Chondrocyte (in vitro differentiated cells): ENCODE measurements at places on chromosomes 11 and 22.

DNA sequence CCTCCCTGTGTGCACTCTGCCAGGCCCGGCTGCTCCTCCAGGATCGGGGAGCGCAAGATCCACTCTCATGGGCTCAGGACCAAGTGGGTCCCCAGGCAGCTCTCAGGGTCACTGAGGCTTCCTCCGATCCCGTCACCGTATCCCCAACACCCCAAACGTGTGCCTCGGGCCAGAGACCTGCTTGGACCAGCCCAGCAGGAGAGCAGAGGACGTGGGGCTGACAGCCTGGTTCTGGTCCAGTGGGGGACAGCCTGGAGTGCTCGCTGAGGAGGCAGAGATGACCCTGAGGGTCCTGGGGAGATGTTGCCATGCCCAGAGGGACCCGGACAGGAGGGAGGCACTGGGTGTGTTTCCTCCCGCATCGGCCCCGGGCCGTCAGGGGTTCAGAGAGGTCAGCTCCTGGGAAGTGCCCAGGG, 1402.6 kb downstream of the BRD1 start:
- DNase-seq: no peak

- DNase-seq: no peak
These were observed 54.9 kb upstream of the TTLL12 start for GRCh38 chr22:43241699-43242386.

DNA sequence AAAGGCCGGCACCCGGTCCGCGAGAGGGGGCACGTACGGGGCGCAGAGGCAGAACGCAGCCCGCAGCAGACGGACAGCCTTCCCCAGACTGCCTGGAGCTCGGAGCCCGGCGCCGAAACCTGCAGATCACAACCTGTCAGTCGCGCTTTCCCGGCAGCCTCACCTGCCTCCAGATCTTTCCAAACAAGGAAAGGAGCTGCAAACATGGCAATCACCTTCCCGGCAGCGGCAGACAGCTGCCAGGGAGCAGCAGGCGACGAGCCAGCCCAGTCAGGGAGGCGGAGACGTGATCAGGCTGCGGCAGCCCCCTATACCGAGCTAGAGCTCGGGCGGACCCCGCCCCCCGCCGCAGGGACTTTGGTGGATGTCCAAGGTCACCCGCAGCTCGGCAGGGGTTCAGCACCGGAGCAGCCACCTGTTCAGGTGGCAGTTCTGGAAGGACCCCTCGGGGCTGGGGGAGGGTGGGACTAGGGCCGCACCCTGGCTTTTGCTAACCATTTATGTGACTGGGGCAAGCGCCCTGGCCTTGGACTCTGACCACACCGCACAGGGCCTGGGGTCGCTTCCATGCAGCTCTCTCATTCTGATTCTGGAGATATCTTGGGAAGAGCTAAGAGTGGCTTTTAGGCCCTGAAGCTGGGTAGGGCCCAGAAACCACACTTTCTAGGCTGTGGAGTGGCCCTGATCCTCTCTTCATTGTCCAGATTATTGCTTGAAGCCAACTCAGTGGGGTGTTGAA, 143.8 kb downstream of the NECTIN1 start:
- DNase-seq: no peak

DNA sequence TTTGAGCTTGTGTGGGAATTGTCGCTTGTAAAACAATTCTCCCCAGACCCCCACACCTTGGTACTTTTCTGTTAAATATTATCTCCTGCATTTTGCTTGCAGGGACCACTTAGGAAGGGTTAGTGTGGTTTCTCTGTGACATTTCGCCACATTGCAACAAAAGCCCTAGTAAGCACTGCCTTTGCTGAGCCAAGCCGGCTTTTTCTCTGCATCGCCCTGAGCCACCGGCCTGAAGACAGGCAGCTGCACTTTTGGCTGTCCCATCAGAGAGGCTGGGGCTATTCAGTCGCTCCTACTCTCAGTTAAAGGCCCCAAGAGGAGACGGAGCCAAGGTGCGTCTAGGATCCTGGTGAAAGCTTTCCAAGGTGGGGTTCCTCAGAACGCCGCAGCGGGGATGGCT, 5.7 kb downstream of the MPPED1 start:
- no peak for DNase-seq

DNA sequence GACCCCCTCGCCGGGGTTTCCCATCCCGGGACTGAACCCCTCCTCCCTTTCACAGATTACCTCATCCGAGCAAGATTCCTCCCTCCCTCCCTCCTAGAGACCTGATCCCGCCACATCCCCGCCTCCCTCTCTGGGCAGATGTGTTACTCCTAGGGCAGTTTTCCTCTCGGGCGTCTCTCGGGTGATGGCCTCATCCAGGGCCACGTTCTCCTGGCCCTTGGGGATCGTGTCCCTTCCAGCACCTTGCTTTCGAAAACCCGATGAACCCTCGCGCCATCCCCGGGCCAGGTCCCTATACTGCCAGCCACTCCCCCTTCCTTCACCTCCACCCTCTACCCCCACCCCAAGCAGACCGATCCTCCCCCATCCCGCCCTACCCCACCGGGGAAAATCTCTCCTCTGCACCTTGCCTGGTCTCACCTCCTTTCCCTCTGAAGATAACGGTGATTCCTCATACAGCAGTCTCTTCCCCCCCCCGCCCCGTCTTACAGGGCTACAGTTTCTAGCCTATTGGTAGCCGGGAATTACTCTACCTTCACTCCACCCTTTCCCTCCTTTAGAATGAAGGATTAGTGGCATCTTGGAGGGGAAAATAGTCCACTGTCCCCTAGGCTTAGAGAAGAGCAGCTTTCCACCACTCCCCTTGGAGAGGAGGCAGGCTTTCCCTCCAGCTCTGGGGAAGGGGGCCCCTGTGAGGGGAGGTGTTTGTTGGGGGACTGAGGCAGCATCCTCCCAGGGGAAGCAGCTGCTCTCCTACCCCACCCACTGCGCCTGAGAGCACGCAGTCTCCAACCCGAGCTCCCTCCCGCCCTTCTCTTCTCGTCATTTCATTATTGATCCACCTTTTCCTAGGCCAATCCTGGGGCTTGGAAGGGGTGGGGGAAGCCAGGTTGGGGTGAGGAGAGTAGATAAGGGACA, 1.2 kb downstream of the KMT2A start:
- no peak for DNase-seq

DNA sequence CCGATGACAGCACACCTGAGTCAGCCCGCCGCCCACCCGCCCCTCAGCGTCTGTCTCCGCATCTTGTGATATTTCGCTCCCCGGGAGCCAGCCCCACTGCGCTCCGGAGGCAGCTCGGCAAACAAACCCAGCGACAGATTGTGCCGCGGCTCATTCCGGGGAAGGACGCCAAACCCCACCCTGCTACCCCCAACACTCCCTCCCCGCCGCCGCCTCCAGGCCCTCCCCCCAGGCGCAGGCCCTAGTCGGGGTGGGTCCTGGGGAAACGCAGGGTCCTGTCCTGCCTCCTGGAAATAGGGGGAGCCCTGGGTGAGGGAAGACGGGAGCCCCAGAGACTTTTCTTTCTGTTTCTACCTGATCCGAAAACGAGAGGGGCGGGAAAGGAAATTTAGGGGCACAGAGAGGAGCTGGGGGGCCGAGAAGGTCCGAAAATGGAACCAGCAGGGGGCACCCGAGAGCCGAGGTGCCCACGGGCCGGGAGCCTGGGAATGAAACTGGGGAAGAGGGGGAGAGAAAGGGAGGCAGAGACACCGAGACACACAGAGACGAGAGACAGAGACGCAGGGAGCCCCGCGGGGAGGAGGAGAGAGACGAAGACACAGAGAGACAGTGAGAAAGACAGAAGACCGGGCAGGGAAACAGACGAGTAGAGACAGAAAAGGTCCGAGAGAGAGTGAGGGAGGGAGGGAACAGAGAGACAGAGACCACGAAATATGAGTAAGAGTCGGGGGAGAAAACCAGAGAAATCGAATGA, 1.7 kb upstream of the RTN4RL2 start:
- no peak for DNase-seq

DNA sequence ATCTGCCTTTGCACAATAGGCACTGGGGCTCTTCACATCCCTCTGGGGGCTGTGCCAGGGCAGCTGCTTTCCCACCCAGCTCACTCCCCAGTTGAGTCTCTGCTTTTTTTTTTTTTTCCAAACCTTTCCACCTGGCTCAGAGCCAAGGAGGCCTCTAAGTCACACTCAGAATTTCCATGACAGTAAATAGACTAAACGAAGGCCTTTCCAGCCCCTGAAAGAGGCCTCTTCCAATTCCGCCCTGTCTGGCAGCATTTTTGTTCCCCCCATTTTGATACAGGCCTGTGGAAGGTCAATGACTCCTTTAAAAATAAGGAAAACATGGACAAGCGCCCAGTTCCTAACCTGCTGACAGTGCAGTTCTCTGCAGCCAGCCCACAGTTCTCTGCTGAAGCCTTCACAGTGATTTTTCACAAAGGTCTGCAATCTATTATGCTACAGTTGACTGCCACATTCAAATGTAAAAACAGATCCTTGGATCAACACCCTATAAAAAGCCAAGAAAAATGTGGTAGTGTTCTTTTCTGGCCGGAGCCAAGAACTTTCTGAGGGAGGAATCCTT, 107.5 kb upstream of the SESN3 start:
- DNase-seq: no peak

- no peak for DNase-seq
These were observed 15.6 kb downstream of the UBE2L3 start for GRCh38 chr22:21582801-21583740.
